ENCODE measurements at places on chromosomes 6 and 20.

DNA sequence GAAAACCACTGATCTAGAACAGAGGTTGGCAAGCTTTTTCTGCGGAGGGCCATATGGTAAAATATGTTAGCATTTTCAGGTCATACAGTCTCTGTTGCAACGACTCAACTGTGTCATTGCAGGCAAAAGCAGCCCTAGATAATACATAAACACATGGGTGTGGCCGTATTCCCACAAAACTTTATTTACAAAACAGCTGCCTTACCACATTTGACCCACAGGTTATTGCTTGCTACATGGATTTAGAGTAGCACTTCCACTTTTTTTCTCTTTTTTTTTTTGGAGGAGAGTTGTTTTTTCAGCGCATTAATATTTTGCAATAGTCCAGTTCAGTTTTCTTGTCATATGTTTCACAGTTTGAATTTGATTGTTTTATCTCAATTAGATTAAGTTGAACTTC, 2.5 kb upstream of the IGF2R start:
- DNase-seq: no peak

- DNase-seq: no peak
These were observed 3.0 kb upstream of the HUS1B start for GRCh38 chr6:659716-660581.

DNA sequence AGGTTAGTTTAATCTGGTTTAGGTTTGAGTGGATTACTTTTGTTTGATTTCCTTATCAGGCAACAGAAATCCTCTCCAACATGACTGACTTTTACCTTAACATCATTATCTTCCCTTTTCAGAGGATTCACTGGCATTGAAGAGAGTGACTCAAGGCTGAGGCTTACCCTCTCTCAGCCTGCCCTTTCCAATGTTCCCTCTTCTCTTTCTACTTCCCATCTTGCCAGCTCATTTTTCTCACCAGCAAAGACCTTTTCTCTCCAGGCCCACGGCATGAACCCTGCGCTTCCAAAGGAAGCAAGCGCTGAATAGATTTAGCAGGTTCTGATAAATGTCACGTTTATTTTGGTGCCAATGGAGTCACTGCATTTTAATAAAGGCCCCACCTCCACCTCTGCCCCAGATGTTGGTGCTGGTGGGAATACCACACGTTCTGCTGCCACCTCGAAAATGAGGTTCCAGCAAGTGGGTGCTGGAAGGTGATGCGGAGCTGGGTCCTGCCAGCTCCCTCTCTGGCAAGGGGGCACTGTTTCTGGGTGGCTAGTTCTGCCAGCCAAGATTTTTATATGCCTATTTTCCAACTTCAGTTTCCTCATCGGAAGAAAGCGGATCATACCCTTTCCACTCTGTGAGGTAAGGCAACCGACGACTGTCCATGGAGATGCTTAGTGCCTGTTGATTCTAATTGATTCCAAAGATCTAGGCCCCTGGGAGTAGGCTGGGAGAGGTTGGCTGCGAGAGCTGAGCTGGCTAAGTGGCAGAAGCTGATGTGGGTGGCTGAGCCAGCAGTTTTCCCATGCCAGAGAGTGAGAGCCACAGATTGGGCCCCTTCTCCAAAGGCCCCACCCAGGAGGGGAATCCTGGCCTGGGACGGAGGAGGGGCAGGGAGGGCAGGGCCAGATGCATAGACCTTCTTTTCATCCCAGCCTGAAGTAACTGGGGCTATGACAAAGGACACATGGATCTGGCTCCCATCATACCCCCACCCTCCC, 87.7 kb upstream of the MAFB start:
- DNase-seq: no peak

DNA sequence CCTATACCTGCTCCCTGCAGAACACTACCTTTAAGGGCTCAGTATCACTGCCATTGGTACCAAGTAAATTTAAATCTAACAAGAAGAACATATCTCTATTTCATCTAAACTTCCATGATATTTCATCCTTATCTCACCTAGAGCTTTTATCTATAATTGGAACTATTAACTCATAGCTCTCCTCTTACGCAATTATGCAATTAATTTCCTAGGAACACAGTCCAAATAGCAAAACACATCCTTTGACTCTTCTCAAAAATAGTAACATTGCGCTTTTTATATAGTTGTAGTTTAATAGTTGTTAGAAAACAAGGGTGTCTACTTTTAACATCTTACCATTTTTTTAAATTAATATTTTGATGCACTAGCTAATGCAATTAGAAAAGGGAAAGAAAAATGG, 986.8 kb upstream of the SLC35B3 start:
- no peak for DNase-seq

DNA sequence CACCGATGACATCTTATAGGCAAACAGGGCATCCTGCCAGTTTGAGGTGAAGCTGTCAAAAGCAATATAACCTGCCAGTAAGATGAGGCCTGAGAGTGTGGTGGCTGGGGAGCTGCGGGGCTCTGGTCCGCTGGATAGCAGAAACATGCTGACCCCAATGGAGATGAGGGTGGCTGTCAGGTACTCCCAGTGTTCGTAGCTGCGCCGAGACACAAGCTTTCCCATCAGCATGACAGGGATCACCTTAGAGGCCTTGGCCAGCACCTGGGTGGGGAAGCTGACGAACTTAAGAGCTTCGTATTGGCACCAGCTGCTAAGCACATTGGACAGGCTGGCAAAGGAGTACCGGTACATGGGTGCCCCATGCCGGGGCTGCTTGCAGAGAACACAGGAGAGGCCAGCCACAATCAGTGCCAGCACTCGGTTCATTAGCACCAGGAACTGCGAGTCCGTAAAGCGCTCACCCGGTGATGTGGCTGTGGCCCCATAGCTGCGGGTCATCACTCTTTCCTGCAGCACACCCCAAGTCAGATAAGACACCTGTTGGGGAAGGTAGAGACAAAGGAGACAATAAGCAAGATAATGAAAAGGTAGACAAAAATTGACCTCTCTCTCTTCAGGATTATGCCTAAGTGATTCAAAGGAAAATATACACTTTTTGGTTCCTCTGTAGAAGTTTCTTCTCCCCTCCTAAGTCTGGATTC, 2.1 kb downstream of the SLC35B2 start:
- no peak for DNase-seq

- DNase-seq: no peak
These were observed 566.4 kb upstream of the MAN1A1 start for GRCh38 chr6:119915971-119916370.

DNA sequence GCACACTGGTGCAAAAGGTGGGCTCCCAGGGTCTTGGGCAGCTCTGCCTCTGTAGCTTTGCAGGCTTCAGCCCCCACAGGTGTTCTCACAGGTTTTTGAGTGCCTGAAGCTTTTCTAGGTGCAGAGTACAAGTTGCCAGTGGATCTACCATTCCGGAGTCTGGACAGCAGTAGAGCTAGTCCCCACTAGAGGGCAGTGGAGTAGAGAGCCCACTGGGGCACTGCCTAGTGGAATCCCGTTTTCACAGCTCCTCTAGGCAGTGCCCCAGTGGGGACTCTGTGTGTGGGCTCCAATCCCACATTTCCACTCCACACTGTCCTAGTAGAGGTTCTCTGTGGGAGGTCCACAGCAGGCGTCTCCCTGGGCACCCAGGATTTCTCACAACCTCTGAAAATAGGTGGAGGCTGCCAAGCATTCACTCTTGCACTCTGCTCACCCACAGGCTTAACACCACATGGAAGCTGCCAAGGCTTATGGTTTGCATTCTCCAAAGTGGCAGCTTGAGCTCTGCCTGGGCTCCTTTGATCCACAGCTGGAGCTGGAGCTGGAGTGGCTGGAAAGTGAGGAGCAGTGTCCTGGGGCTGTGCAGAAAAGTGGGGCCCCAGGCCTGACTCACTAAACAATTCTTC, 86.3 kb upstream of the PROKR2 start:
- no peak for DNase-seq

DNA sequence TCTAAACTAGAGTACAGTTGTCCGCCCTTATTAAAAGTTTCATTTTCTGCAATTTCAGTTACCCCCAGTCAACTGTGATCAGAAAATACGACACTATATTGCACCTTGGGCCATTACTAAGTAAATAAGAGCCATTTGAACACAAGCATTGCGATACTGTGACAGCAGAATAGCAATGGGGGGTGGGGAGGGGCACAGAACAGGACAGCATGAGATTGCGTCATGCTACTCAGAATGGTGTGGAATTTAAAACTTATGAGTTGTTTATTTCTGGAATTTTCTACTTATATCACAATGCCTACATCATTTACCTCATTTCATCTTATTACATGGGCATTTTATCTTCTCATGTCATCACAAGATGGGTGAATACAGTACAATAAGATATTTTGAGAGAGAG, 166.3 kb downstream of the MANEA start:
- no peak for DNase-seq

GRCh38 chr20:63706852-63707557, 771 bp downstream of the ARFRP1 start:
- DNase-seq: peak; percentile 14

DNA sequence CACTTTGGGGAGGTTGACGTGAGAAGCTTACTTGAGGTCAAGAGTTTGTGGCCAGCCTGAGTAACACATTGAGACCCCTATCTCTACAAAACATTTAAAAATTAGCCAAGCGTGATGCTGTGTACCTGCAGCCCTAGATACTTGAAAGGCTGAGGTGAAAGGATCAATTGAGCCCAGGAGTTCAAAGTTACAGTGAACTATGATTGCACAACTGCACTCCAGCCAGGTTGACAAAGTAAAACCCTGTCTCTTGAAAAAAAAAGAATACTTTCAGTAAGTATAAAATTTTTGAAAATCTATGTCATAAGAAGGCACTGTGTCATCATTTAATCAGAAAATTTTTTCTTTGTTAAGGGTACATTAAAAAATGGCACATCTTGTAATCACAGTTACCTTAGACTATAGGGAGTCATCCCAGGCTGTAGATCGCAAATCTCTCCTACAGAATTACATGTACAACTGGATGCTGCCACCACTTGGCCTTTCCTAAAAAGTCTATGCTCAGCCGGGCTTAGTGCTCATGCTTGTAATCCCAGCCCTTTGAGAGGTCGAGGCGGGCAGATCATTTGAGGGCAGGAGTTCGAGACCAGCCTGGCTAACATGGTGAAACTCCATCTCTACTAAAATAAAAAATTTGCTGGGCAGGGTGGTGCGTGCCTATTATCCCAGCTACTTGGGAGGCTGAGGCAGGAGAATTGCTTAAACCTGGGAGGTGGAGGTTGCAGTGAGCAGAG, 17.0 kb upstream of the MRS2 start:
- DNase-seq: no peak

DNA sequence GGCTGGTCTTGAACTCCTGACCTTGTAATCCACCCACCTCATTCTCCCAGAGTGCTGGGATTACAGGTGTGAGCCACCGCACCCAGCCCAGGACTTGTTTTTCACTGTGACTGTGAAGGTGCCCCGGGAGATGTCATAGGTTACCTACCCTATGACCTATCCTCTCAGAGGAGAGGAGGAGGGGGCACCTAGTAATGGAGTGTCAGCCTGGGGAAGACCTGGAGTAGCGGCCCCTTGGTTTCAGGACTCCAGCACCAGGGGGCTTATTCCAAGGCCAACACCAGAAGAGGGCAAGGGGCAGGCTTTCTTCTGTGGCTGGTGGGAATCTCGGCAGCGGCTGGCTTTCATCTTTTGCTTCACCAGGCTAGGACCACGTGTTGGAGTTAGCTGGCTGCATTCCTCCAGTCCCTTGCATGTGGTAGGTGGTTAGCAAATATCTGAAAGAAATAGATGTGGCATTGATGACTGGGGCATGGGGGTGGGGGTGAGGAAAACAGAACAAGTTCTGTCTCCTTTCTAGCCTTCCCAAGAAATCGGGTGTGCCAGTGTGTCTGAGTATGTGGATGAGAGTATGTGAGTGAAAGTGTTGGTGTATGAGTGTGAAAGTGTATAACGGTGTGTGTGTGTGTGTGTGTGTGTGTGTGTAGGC, 7.9 kb upstream of the ITPR3 start:
- DNase-seq: no peak

DNA sequence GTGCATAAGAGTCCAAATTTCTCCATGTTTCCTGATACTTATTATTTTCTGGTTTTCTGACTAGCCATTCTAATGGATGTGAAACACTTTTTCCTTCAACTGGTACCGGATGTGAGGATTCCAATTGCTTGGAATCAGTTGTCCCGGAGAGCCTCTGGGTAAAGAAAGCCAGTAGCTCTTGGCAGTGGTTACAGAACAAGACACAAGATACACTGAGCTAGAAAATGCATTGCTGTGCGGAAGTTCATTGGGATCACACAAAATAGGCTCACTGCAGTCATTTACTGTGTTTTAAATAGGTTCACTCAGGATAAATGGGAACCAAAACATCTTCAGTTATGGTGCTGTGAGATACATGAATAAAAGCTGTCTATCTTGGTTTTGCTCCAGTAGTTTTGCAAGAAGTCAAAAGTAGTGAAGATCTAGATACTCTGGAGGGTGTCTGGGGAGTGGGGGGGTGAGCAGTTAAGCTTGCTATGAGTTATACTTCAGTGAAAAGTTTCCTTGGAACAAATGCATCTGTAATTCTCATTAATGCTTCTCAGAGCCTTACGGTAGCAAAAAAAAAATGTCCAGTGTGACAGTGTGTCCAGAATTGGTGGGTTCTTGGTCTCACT, 54.4 kb upstream of the RNF182 start:
- DNase-seq: no peak

DNA sequence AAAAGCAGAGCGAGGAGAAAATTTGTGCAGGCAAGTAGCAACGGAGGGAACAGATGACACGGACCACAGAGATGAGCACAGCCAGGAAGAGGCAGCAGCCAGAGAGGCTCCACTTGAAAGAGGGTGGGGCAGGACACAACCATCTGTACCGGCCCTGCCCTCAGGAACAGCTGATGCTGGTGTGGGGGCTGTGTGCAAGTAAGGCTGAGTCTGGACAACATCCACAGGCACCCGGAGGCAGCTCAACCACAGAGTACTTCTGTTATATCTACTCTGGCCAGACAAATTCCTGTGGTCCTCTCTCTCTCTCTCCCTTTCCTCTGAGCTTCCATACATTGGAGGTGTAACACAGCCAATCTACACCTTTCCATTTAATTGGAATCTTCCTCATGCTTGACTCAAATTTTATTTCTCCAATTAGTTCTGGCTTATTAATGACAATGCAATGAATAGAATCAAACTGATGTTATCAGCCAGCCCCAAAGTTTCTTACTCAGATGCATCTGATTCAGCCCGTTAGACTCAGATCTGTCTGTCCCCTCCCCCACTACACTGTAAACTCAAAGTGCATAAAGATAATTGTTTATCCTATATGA, 24.9 kb downstream of the KIF13A start:
- DNase-seq: no peak

- no peak for DNase-seq
These were observed 244.0 kb downstream of the TMEM242 start for GRCh38 chr6:157079277-157079676.

DNA sequence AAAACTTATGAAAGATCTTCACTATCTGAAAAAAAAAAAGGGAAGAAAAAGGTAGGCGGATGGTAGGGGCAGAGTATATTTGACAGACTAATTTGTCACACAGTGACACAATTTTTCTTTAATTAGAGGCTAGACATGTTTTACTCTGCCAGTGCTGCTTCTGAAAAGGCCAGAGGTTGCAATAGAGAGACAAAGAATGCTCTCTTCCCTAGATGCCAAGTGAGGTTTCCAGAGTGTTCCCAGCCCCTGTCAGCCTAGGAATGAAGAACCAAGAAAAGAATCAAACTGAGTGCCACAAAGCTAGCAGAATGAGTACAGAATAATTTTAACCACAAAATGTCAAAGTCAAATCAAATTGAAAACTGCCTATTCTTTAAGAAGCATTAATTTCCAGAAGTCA, 13.0 kb downstream of the PNISR start:
- no peak for DNase-seq

- DNase-seq: peak; percentile 33
These were observed 679.5 kb upstream of the NRSN1 start for GRCh38 chr6:23446469-23446967.

GRCh38 chr6:138339024-138339423, 38.7 kb upstream of the SMIM28 start:
- no peak for DNase-seq

- DNase-seq: no peak
These were observed 55.3 kb downstream of the RBM24 start for GRCh38 chr6:17336425-17336824.

All from NCI-H2227 treated with DMSO at 0.1 percent for 48 hours (cell line).